ENCODE measurements at places on chromosomes 2 and 18.

- DNase-seq = no peak
Measured at GRCh38 chr2:169119851-169120250, 50.5 kb downstream of the DHRS9 start.

GRCh38 chr2:41180387-41180786 lies 728.5 kb upstream of the SLC8A1 start:
- no peak for DNase-seq

- no peak for DNase-seq
Measured at GRCh38 chr2:19728125-19728524, 173.7 kb downstream of the TTC32 start.

- no peak for DNase-seq
Measured at GRCh38 chr2:45329045-45329677, 281.9 kb downstream of the SRBD1 start.

DNA sequence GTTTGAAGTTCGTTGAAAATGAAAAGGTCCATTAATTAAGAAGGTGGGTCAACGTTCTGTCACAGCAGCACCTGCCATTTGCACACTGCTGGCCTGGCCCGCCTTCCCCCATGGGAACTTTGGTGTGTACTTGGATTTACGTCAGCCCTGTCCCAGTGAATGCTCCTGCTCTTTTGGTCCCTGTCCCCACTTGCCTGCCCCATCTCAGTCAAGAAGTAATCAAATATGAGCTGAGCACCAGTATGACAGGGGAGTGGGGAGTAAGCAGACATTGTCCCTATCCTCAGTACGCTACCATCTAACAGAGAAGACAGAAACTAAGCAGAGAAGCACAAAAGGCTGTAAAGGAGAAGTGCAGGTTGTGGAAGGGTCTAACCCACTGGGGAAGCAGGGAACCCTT lies 65.1 kb downstream of the SLC4A3 start:
- DNase-seq = no peak

DNA sequence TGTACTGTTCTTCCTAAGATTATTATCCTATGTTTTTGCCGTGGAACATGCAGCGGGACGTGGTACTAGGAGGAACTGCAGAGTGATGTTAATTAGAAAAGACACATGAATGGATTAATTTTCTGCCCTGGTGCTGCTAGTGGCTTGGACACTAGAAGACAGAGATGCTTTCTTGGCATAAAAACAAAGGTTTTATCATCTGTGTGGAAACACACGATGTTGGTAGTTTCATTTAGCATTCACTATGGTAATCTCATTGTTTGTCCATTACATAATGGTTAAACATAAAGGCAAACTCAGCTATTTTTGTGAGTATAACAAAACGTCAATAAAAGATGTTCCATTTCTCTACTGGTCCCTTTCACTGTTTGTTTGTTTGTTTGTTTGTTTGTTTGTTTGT lies 22.8 kb downstream of the COL6A3 start:
- DNase-seq = no peak

DNA sequence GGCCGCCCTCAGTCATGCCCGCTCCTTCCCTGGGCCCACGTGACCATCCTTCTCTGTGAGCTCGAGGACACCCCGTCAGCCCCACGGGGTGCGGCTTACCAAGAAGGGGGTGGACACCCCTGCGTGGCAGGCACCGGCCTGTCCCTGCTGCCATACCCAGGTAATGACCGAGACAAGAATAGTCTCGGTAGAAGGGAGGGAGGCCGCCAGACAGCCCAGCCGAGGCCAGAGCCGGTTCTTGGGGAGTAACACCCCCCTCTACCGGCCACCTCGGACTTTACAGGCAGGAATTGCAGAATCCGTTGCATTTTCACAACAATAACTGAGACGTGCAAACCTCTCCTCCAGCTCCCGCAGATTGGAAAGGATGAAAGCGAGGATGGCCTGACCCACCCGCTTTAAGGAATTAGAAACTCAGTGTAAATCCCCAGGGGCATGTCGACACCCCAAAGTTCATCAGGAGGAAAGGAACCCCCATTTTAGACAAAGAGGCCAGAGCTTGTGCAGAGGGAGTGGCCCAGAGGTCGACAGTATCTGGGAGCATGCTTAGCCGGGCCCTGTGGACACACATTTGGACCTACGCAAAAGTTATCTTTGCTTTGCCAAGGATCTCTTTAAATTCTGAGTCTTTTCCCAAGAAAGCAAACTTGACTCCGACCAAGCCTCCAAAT lies 60.1 kb upstream of the GLI2 start:
- DNase-seq = no peak

GRCh38 chr2:223047260-223047761 lies 4.7 kb upstream of the KCNE4 start:
- no peak for DNase-seq

DNA sequence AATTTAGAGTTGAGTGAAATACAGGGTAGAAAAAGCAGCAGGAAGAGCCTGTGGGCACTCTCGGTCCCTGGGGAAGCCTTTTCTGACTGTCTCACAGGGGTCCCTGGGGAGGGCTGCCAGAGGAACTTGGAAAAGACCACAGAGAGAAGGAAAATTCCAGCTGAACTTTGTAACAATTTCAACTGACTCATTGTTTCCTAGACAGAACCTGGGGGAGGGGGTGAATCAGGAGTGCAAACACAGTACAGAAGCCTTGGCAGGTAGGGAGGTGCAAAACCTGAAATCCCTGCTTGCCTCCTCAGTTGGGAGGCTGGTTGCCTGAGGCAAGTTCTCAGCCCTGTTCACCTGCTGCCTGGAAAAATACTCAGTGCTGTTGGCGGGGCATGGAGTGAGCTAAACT lies 106.8 kb downstream of the GRB14 start:
- no peak for DNase-seq

GRCh38 chr18:56035546-56035945 lies 447.6 kb upstream of the TCF4 start:
- no peak for DNase-seq

DNA sequence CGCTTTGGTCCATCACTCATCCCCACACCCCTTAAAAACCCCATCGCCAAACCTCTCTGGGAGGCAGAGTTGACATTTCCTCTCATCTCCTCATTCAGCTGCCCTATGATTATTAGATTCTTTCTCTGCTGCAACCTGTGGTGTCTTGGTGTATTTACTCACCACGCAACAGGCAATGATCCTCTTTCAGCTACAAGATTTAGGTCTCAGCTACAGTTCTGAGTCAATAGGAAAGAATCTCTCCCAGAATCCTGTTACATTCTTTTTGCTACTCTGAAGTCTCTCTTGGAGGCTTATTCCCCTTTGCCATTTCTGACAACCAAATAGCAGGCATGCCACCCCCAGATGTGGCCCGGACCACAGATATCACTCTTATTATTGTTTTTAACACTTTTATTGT lies 468.3 kb upstream of the GYPC start:
- DNase-seq = no peak

DNA sequence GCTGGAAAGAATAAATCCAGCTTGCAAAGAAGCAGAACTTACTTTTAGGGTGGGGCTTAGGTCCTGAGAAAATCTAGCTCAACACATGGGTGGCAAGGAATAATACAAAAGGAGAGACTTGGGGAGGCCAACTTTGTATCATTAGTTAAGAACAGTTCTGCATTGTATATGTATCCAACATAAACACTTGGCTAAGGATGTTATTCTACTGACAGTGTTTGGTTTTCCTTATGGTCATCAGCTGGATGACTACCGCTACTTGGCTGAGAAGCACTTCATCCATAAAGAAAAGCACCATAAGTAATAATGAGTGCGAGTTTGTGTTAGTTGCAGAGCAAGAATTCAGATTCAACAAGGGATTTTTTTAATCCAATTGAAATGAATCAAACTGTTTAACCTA lies 614.9 kb downstream of the ARHGAP15 start:
- no peak for DNase-seq
